Activated CD4-positive, alpha-beta T cell treated with anti-CD3 and anti-CD28 coated beads for 1 hour (primary cell): ENCODE measurements at places on chromosomes 11 and 22.

DNA sequence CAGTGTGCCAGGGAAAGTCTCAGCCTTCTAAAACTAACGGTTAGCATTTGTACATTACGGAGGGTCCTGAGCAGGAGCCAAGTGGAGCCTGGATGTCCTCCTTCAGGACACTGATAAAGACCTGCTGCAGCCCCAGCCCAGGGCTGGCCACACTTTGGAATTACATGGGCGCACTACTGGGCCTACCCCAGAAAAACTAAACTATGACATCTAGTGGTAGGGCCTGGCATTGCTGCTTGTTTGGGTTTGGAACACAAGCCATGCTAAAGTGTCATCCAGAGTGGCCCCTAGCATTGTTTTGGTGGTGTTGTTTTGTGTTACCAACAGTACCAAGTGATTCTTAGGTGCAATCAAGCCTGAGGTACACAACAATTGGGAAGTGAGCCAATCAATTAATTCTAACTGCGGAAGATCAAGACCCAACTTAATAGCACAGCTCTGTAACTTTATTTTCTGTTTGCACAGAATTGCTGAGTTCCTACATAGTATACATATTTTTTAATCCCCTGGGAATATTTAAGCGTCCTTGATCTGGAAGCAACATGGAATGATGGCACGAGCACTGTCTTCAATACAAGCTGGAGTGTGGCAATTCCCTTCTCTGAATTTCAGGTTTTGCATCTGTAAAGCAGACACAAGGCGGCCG lies 340.7 kb downstream of the LARGE1 start:
- DNase-seq: no peak

DNA sequence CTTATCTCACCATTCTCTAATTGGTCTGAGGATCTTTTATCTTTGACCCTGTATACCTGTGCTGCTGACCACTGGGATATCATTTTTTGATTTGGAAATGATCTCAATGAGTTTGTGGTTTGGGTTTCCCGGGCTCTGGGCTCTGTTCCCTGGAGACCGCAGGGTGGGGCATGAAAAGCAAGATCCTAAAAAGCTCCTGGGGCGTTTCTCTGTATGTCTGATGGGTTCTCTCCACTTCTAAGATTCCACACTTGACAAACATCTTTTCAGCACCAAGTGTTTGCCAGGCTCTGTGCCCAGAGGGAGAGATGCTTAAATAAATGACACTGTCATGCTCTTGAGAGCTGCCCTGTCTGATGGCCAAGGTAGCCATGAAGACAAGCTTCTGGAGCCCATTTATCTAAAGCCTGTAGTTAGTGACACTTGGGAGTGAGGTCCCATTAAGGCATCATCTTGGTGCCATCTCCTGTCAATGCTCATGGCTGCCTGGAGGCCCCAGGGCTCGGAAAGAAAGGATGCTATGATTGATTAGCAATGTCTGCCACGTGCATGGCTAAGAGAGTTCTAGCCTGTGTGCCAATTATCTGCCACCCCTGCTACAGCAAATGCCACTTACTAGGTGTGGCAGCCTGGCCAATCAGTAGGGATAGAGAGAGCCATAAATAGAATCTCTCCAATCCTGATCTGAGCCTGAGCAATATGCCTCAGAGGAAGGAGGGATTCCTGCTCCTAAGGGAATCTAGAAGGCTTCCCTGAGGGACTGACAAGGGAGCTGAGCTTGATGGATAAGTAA lies 531.6 kb downstream of the MN1 start:
- DNase-seq: no peak

- DNase-seq: no peak
These were observed 1.1 kb upstream of the NECTIN1 start for GRCh38 chr11:119729951-119730613.

DNA sequence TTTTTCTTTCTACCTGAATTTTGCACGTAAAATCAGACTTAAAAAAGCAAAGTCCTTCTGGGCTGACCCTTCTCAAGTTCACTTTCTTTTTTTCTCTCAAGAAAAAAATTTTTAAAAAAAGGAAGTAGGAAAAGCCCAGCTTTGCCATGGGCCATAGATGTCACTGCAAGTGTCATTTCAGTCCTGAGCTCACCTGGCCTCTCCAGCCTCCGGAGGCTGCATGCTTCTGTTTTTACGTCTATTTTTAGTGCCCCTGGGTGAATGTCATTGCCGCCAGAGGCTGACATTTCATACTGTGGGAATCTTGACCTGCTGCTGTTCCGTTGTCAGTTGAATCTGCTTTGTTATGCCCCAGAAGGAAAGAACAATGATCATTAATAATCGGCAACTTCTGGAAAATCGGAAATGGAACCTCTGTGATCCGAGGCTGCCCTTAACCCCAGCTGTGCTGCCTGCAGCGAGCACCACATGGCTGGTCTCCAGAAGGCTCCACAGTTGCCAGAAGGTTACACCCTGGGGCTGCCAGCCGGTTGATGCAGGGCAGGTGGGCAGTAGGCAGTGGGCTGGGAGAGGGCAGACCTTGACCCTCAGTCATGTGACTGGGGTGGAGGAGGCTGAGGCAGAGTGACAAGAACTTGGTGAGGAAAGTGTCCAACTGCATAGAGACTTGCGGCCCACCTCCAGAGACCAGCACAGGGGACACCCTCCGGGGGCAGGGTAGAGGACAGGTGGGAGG lies 16.7 kb upstream of the MYEOV start:
- DNase-seq: no peak

DNA sequence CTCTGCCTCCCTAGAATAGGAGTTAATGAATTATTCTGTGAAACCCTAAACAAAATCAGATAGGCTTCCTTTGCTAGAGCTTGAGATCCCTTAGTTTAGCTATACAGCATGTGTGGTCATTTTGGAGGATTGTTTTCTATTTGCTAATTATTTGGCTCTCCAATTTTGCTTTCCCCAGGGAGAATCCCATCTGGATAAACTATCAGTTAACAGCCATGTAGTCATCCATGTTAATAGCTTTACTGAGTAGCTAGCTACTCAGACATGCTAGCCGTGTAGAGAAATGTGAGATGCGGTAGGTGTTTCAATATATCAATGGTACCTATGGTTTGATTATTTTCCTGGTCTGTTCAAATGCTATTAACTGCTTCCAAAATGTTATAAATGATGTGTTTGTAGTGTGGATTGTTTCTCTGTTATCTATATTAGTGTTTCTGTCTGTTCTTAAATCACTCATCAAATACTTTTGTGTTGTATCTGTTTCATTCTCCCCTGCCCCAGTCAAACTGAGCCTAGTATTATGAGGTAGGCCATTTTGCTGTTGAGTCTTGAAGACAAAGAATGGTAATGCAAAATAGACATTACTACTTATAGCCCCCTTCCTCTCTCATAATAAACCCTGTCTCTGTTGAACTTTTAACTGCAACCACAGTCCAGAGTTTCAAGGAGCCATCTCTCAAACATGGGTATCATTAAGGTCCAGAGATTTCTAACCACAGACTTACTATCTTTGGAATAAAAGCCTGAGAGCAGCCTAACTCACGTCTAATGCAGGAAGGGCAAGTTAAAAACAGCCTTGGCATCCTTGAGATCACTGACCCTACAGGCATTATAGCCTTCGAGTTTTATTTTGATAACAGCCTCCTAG lies 56.1 kb upstream of the GRAMD1B start:
- no peak for DNase-seq

DNA sequence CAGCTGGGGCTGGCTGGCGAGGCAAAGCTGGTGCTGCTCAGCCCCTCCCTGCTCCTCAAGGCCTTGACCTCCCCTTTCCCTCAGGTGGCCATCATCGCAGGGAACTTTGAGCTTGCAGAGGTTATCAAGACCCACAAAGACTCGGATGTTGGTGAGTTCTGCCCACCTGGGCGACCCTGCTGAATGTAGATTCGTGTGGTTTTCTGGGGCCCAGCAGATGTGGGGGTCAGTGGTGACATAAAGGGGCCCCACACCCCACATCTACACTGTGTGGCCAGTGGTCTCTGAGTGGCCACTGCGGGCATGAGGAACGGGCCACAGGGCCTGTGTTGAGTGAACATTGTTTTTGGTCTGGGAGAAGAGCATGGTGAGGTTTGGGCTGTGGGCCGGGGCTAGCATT lies 11.9 kb downstream of the SHANK3 start:
- DNase-seq: no peak

- no peak for DNase-seq
These were observed 887.5 kb downstream of the NTM start for GRCh38 chr11:132257871-132258270.

GRCh38 chr22:33851240-33851639 lies 69.0 kb downstream of the LARGE1 start:
- no peak for DNase-seq

GRCh38 chr11:67357831-67358670 lies 4.7 kb upstream of the POLD4 start:
- no peak for DNase-seq

GRCh38 chr11:16979703-16980622 lies 34.3 kb downstream of the PLEKHA7 start:
- DNase-seq: no peak

DNA sequence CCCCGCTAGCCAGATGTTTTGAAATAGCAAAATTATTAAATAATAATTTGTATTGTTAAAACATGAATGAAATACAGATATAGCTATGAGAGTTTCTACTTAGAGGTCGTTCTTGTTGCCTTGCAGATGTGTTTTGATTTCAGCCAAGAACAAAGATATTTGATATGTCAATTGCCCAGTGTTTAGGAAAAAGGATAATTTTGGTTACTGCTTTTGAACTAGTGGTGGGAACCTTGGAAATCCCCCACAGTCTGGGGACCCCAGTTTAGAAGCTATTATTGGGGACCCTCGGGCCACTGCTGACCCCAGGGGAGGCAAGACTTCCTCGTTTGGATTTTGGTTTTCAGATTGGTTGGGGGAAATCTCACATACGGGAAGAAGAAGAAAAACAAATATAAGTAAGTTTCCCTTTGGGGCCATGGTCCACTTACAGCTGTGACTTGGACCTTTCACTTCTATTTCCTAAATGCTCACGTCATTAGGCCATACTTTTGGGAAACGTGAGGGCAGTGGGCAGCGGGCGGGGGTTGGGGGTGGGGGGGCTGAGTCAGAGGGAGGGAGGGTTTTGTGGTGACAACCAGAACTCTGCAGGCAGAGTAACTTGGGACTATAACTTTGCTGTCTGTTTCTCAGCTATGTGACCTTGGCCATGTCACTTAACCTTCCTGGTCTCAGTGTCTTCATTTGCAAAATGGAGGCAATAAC lies 37.0 kb downstream of the LDLRAD3 start:
- no peak for DNase-seq

DNA sequence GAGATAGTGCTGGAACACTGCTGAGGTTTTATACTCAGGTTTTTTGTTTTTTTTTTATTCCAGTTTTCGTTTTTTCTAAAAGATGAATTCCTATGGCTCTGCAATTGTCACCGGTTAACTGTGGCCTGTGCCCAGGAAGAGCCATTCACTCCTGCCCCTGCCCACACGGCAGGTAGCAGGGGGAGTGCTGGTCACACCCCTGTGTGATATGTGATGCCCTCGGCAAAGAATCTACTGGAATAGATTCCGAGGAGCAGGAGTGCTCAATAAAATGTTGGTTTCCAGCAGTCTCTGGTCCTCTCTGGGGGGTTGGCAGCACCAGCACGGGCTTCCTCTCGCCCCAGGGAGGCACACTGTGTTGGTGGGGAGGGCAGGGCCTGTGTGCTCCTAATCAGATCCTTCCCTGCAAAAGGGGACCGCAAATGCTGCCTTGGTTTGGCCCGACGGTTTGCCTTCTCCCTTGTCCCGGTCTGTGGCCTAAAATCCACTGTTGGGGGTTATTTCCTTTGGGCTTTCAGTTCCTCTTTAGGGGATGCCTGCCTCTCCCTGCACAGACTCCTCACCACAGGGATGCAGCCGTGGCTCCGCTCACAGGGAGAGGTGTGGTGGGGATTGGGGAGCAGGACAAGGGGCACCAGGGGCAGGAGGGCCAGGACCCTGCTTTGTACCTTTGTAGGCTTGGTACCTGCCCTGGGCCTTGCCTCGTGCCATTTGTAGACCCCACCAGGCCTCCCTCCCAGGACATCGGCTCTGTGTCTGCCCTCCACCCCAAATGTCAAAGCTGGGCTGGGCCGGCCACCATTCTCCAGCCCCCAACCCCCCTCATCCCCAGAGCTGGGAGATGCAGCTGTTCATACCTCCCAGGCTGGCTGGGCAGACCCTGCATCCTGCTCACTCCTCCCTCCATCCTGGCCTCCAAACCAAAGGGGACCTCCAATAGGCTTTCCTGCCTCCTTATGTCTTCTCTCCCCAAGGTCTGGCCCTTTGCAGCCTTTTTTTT lies 13.5 kb downstream of the MCAT start:
- DNase-seq: no peak

DNA sequence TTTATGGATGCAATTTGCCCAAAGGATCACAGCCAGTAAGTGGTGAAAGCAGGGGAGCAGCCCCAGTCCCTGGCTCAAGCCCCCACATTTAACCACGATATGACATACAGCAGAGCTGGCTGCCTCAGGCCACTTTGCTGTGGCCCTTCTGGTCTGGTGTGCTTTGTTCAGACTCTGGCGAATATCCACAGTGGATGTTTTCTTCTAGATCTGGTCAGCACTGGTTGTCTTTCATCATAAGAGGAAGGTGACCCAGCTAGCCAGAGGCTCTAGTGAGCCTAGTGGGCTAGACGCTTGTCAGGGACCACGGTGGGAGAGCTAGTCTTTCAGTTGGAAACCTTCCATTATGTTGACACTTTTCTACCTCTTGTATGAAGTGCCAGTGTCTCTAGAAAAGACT lies 42.5 kb downstream of the DGCR2 start:
- DNase-seq: no peak

- DNase-seq: no peak
These were observed 581 bp upstream of the FBXO3 start for GRCh38 chr11:33774736-33775466.

DNA sequence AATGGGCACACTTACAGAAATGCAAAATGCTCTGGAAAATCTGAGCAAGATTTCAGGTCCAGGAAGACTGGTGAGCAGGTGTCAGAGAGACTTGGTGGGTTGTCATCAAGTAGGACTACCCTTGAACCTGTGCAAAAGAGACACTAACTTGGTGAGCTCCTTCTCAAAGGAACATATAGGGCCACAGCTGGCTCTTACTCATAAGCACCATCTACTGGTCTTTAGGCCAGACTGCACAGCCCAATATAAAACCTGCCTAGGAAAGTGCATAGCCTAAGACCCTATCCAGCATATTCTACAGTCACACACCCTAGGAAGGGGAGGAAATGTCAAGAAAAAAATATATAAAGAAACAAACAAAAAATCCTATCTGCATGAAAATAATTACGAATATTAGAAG lies 18.2 kb upstream of the OR10W1 start:
- no peak for DNase-seq

- DNase-seq: no peak
These were observed 36.9 kb downstream of the BDNF start for GRCh38 chr11:27663326-27663725.

DNA sequence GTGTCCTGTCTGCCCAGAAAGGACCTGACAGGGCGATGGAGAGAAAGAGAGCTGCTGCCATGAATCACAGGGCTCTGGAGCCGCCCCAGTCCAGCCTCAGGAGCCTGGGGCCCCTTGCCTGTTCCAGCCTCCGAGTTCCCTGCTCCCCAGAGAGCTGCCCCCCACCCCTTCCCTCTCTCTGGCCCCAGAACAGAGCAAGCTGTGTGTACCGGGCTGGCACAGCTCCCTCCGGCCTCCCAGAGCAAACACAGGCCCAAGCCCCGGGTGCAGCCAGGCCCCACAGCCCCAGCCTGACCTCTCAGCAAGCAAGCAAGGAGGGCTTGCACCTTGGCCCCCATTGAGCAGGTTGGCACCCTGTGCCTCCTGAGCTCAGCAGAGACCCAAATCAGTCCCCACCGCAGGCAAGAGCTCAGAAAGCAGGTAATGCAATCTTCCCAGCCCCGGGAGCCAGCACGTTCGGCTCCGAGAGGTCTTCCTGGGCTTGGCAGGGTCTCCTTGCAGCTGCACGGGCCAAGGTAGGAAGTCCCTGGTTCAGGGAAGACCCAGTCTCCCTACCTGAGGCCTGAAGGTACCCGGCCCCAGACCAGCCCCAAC lies 1.4 kb downstream of the PACSIN3 start:
- DNase-seq: no peak

- DNase-seq: no peak
These were observed 234.9 kb upstream of the ARHGAP20 start for GRCh38 chr11:110947096-110947495.
